ENCODE measurements at places on chromosomes 12 and 14.

- DNase-seq, result no peak
These were observed 6.4 kb upstream of the BRF1 start for GRCh38 chr14:105307052-105307727.

DNA sequence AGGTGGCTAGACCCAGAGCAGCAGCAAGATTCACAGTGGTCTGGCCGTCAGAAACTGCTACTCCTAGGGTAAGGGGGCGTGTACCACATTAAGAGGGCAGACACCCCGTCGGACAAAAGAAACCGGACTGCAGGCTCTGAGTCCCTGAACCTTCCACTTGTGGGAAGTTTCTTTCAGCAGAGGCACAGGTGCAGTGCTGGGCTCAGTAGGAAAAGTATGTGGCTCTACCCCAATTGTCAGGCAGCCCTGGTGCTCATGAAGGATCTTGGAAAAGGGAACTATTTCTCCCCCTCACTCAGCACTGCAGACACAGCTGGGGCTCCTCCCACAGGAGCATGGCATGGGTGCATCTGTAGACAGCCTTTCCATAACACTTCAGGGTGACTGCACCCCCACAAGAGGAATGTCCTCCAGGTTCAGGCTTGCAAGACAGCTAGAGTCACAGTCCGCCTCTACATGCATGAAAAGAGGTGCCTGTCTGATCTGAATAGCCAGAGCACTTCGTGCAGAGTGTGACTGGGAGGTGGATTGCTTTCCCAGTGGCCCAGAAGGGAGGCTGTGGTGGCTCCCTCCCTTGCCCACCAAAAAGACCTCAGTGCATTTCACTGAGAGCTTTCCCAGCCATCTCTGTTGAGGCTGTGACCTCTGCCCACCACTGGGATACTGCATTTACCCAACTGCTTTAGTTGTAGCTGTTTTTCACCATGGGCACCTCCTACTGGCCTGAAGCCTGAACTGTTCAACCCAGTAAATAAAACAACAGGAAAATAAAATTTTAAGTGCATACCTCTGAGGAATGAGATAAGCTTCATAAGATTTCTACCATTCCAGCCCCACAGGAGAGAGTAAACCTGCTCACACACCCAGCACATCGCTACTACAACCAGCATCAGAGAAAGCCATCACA lies 14.2 kb downstream of the CEP128 start:
- no peak for DNase-seq

DNA sequence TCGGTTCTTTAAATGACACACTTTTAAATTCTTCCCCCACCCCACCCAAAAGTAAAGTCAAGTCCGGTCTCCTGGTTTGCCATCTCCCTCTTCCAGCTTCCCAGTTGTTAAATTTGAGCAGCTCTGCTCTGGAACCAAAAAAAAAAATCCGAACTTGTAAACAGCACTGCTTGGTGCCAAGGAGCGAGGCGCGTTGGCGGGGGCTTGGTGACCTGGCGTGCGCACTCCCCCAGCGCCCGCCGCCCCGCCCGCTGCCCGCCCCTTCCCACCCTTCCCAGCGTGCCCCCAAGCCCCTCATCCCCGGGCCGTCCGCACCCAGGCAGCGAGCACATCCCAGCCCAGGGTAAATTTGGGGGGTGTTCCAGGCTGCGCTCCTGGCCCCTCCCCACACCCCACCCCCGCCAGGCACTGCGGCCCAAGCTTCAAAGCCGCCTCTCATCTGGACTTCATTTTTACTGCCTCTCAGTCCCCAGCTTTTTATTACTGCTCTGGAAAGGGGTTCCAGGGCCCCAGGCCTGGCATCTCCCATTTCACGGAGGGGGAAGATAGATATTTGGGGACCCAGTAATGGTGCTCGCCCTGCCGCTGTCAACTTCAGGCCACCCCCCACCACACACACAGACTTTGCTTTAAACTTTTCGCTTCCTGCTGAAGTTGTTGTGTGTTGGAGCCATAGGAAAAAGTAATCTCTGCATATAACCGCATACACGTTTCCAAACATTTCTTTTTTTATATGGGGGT lies 11.7 kb upstream of the ITGB7 start:
- no peak for DNase-seq

- no peak for DNase-seq
These were observed 41.0 kb downstream of the TFCP2 start for GRCh38 chr12:51131745-51132521.

- DNase-seq, result no peak
These were observed 452.3 kb downstream of the ADAMTS20 start for GRCh38 chr12:43099691-43100163.

DNA sequence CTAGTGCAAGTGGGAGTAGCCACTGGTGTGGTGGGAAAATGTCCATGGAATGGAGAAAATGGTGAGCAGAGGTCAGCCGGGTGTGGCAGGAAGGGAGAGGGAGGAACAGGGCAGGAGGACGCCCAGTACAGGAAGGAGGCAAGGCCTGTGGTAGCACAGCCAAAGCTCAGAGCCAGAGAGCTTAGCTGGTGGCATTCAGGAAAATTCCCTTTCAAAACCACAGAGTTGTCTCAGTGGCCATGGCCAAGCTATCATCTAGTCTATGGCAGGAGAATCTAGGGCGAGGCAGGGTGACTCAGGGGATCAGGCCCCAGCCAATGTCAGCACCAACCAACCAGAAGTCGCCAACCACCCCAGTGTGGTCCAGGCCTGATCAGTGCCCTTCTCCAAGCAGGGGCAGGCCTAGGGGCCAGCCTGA lies 67.7 kb upstream of the DDX11 start:
- DNase-seq, result no peak

GRCh38 chr14:57362361-57362760 lies 28.0 kb upstream of the NAA30 start:
- no peak for DNase-seq

DNA sequence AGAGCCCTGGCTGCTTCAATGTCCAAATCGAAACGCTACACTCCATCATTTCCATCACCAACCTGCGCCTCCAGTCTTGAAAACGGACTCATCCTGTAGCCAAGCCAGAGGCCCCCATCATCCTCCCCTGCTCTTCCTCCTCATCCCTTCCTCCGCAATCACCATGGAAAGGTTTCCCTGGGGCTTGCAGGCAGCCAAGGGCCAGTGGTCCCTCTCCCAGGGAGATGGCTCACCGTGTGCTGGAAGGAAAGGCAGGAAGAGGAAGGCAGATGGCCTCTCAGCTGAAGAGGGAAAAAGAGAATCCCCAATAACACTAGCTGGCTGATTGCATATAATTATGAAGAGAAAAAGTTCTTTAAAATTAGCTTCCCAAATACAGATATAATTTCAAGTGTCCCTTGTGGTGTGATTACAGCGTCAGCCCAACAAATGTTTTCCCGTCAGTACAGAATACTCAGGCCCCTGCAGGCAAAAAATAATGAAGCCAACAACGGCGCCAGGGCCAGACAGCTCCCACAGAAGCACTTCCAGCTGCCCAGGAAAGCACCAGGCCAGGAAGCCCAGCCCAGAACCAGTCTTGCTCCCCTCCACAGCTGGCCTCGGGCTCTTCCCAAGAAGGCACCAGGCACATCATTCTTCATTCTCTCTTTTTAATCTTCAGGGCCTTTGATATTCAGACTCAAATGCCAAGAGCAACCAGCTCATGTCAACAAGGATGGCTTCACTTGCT lies 24.7 kb downstream of the ITPK1 start:
- no peak for DNase-seq

GRCh38 chr14:72753044-72753710 lies 140.7 kb downstream of the DPF3 start:
- DNase-seq, result no peak

- DNase-seq, result no peak
These were observed 88.5 kb downstream of the GPHN start for GRCh38 chr14:66596241-66596985.

DNA sequence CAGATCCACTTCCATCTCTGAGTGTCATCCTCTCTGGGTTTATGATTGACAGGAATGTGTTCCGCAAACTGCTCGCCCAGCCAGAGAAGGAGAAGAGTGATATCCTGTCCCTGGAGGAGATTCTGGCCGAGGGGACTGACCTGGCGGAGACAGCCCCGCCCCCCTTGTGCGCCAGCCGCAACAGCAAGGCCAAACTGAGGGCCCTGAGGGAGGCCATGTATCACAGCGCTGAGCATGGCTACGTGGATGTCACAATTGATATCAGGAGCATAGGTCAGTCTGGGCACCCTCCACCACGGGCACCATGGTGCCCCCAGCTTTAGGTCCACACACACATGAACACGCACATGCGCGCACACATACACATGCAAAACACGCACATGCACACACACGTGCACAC lies 67.5 kb upstream of the PWP1 start:
- no peak for DNase-seq

- DNase-seq, result no peak
These were observed 96.8 kb upstream of the DACT1 start for GRCh38 chr14:58540749-58541632.
